Fibroblast of villous mesenchyme (primary cell): ENCODE measurements at places on chromosomes 1 and 21. TPM values are rescaled to one million over a fixed set of nuclear protein-coding genes. Genes with fewer than 3 reads are reported as not detected.

The CNKSR1 gene
- total RNA-seq: 0.32 TPM in 1 of 2 replicates, not detected in the other

The OLFML2B gene
- total RNA-seq: 4.8 and 5.2 TPM in 2 replicates

The ASTN1 gene
- total RNA-seq: not detected in 2 replicates

The PLPPR5 gene
- not detected in 2 replicates for total RNA-seq

The TP73 gene
- not detected in 2 replicates for total RNA-seq

The NBPF4 gene
- under 0.01 TPM in 1 of 2 replicates, not detected in the other for total RNA-seq

The PSMD4 gene
- total RNA-seq: 135 and 139 TPM in 2 replicates

The HRNR gene
- not detected in 2 replicates for total RNA-seq

The PTBP2 gene
- 14.2 and 15.8 TPM in 2 replicates for total RNA-seq

The CEP85 gene
- 9.3 and 13.0 TPM in 2 replicates for total RNA-seq
